ENCODE measurements at places on chromosomes 12 and 14.

DNA sequence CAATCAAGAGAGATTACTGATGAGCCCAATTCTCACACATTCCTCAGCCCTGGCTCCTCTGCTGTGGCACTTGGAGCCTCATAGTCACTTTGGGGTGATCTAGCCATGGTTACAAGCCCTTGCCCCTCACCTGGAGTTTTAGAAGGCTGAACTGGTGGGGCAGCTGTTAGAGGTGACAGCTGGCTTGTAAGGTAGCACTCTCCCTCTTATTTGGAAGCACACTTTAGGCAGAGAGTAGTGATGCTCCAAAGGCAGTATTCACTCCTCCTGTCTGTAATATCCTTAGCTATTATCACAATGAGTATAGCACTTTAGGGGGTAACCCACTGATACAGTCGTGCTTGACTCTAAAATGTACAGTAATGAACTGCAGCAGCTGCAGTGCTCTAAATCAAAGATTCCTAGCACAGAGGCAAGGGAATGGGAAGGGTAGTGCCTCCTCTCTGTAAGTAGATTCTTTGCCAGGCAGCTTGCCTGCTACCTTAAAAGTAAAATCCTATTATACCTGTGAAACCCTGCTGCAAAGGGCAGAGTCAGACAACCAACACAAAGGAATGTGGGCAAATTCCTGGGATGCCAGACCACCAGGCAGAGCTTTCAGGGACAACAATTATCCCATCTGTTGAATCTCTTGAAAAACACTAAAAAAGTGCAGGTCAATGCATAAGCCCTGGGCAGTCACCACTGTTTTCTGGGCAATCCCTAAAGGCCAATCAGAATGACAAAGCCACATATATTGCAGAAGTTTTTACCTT lies 336.3 kb downstream of the NOVA1 start:
- DNase-seq, result no peak

GRCh38 chr12:71504476-71504875 lies 64.9 kb downstream of the LGR5 start:
- DNase-seq, result no peak

- DNase-seq, result no peak
Measured at GRCh38 chr12:49301760-49302159, 6.8 kb downstream of the PRPH start.

DNA sequence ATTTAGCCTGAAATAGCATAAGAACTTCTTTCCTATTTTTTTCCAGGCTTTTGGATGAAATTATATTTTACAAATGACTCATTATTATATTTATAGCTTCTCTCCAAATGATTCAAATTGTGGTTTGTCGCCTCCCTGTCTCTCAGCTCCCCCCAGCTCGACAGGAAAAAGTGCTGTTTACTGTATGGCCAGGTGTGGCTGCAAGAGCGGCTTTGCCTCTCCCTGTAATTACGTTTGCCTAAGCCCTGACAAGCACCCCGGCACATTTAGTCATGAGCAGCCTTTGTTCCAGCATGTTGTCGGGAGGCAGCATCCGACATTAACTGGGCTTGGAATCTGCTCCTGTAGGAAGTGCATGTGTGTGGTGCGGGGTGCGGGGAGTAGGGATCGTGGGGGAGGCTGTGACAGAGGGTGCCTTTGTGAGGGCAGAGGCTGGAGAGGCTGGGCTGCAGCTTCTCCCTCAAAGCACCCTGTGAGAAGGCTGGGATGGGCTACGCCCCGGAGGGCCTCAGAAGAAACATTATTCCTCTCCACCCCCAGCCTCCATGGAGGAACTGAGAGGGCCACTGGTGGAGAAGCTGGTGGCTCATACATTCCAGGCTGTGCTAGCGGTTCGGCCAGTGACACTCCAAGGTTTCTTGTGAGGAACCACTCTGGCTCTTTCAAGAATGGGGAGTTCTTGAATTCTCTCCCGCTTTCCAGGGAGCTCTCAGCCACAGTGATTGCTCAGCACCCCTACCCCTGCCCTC lies 42.1 kb upstream of the CTDSP2 start:
- DNase-seq, result no peak

GRCh38 chr14:58947156-58947555 lies 241.3 kb upstream of the DAAM1 start:
- no peak for DNase-seq

DNA sequence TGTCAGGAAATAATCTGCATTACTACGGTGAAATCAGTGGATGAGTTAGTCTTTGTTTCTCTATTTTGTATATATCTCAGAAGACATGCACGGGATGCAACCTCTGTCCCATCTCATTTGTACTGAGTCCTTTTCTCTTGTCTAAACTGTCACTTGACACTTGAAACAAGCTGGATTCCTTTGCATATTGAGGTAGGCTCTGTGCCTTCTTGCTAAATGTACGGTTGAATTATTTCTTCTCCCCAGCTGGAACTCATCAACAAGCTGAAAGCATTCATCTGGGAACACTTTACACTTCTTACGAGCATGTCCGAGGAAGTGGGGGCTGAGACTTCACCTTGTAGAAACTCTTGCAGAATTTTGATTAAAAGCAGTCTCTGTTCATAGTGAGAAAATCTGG lies 119.5 kb downstream of the VEZT start:
- no peak for DNase-seq

- DNase-seq, result no peak
Measured at GRCh38 chr14:68223631-68224030, 404.1 kb downstream of the RAD51B start.

GRCh38 chr12:50297996-50298395 lies 14.7 kb upstream of the LIMA1 start:
- DNase-seq, result no peak

DNA sequence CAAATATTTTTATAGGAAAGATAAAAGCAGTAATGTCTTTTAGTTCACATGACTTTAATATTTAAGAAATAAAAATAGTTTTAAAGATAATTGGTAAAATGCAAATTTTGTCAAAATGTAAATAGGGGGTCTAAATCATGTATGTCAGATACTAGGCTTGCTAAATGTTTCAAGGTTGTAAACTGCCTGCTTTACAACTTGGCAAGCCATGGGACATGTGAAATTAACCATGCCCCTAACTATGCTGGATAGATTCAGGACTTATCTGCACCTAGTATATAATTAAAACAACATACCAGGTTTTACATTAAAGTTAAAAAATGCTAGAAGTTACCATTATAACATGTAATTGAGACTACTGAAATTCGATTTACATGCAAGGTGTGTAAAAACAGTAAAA lies 537.3 kb upstream of the MIS18BP1 start:
- DNase-seq, result no peak

GRCh38 chr12:105721891-105722290 lies 391.4 kb downstream of the C12orf75 start:
- no peak for DNase-seq

- DNase-seq, result no peak
Measured at GRCh38 chr14:98868866-98869265, 403.1 kb downstream of the BCL11B start.

DNA sequence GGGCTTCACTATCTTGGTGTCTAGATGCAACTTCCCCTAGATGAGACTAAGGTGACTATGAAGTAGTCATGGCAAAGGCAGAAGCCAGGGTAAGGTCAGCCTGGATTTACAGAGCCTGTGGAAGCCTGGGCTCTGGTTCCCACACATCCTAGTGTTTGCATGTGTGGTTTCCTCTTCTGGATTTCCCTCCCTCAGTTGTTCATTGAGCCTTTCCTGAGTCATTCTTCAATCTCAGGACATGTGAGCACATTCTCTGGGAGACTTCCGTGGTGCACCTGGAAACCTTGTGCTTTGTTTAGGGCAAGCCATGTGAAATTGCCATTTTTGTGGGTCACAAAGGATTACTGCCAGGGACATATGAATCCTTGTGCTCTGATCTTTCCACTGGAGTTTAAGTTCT lies 236.6 kb downstream of the C12orf75 start:
- no peak for DNase-seq

GRCh38 chr12:101619026-101619786 lies 24.4 kb downstream of the MYBPC1 start:
- no peak for DNase-seq

Measured in stimulated activated CD4-positive, alpha-beta T cell treated with anti-CD3 and anti-CD28 coated beads, TNF-alpha, amount 100 ng/mL, for 4 hours (primary cell).